Adipocyte (in vitro differentiated cells): ENCODE measurements at places on chromosomes 6 and 20.

DNA sequence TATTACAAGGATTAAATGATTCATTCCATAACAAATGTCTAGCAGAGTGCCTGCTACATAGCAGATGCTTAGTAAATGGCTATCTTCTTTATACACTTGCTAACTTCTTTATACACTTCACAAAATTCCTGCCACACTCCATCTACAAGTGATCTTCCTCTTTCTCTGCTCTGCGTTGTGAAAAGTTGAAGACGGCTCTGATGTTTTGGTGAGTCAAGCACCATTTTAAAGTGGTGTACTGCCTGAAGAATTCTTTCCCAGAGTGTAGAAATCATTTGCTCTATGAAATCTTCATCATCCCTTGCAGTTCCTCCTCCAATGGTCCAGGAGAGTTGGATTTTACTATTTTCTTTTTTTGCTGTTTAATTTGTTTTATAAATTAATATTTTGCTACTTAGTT lies 74.9 kb downstream of the TNFAIP3 start:
- no peak for DNase-seq

- no peak for DNase-seq
Measured at GRCh38 chr6:10587656-10588406, 66.7 kb downstream of the GCNT2 start.

DNA sequence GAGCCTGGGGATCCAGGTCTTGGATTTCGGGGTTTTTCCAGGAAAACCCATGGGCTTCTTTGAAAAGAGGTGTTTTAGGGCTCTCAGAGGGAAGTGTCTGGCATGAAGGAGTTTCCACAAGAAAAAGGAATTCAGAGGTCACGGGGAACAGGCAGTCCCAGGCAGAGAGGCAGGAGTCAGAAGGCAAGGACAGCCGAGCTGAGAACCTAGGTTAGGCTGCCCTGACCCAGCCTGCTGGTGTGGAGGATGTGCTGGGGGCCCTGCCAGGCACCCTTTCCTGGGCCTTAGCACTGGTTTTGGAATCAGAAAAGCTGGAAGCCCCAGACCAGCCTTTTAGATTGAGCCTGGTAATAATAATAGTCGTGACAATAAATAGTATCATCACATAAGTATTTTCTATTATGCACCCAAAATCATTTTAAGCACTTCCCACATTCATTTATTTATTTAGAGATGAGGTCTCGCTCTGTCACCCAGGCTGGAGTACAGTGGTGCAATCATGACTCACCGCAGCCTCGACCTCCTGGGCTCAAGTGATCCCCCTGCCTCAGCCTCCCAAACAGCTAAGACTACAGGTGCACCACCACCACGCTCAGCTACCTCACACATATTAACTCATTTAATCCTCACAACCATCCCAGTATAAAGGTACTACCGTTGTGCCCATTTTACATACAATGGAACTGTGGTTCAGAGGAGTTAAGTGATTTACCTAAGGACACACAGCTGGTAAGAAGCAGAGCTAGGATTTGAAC lies 19.9 kb downstream of the TGM2 start:
- DNase-seq, result peak; percentile 59

GRCh38 chr6:43506667-43507471 lies 3.3 kb downstream of the LRRC73 start:
- peak; percentile 90 for DNase-seq

GRCh38 chr20:22616551-22616950 lies 32.2 kb upstream of the FOXA2 start:
- no peak for DNase-seq

DNA sequence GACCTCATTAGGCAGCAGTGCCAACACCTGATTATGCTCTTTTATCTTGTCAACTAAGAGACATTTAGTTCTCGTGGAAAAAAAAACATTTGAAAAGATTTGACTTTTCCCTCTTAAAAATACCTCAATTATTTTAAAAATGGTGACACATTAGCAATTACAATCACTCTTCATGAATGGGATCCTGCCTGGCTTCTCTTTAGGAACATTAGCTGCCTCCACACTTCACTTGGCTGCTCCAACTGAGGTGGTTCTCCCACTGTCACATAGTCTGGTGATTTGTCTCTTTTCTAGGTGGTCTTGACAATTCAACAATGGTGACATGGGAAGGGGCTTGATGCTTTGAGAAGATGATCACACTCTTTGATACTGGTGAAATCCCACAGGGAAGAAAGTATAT lies 26.2 kb upstream of the SLC35F1 start:
- DNase-seq, result no peak

- DNase-seq, result no peak
Measured at GRCh38 chr6:143958839-143959399, 49.1 kb downstream of the PLAGL1 start.
